Effector CD8-positive, alpha-beta T cell (primary cell): ENCODE measurements at places on chromosomes 12 and 14.

GRCh38 chr14:89575386-89576061 is 158.5 kb upstream of the FOXN3 start:
- no peak for DNase-seq

- no peak for DNase-seq
Measured at GRCh38 chr14:104750056-104750752, 2.7 kb upstream of the SIVA1 start.

DNA sequence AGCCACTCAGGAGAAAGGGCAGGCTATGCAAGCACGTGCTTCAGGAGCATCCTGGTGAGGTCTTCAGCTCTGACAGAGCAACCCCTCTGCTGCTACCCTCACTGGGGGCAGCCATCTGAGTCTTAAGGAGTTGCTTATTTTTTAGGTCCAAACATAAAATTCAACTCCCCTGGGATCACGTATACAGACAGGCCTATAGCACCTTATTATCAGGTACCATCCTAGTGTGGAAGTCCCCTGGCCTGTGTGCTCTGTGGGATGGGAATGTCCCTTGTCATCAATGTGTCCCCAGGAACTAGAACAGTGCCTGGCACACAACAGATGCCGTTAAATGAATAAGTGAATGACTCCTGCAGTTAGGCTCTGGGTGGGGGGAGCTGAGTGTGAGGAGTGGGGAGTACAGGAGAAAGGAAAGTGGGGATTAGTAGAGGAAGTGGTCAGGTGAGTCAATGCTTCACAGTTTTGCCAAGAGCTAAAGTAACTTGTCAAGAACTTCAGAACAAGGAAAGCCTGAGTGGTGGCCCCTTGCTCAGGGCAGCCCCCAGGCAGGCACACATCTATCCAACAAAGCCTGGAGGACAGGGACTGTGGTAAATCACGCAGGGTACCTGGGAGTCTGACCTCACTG is 33.5 kb downstream of the DAD1 start:
- peak; percentile 35 for DNase-seq

DNA sequence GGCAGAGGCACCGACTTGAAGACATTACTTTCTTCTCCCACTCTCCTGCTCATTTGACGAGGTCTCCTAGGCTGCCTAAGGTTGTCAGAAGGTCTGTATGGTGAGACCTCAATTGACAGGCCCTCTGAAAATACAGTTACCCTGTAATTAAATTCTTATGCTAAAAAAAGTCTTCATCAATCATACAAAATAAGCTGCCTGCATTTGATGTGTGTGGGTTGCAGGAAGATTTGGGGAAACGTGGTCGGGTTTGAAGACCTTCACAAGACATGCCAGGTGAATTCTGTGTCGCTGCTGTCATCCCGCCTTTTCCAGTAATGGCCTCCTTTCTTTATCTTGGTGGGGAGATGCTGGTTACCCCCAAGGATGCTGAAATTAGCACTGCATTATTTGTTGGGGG is 299.4 kb downstream of the CACNA1C start:
- no peak for DNase-seq

DNA sequence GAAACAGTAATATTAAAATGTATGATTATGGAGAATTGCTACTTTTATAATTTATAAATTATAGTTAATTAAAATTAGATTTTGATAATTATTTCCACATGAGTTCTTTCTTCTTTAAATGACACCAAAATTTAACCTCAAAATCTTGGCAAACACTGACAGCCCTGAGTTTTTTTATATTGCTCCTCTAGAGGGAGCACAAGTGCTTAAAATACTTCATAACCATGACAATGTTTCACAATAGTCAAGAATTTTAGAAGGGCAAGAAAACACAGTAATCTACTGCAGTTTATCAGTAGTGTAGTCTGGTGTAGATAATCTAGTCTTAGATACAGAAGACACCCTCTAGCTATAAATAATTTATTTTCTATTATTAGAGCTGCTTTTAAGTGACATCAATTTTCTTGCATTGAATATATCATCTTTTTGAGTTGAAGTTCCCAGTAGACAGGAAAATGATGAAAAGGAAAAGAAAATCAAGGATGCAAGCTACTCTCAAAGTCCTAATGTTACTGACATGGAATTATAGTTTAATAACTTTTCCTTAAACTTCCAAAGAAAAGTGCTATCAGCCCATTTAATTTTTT is 14.3 kb upstream of the PTGER2 start:
- no peak for DNase-seq

DNA sequence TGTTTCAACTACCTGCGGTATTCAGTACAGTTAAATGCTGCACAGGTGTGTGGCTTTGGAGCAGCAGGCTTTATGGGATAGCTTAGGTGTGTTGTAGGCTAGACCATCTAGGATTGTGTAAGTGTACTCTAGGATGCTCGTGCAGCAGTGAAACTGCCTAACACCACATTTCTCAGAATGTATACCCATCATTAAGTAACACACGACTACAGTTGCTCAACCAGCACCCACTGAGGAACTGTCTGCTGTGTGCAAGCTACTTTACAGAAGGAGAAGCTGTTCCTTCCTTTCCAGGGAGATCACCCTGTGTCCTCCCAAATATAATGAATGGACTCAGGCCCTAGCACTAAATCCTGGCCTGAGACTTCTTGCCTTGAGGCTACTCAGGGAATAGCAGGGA is 94.8 kb downstream of the SLC24A4 start:
- no peak for DNase-seq

GRCh38 chr12:105978686-105979085 is 160.1 kb downstream of the NUAK1 start:
- DNase-seq, result no peak
